ENCODE measurements at places on chromosomes 11 and 22.

- DNase-seq = no peak
Measured at GRCh38 chr11:118572981-118573550, 857 bp downstream of the ARCN1 start.

- no peak for DNase-seq
Measured at GRCh38 chr11:86301742-86302091, 323 bp upstream of the HIKESHI start.

DNA sequence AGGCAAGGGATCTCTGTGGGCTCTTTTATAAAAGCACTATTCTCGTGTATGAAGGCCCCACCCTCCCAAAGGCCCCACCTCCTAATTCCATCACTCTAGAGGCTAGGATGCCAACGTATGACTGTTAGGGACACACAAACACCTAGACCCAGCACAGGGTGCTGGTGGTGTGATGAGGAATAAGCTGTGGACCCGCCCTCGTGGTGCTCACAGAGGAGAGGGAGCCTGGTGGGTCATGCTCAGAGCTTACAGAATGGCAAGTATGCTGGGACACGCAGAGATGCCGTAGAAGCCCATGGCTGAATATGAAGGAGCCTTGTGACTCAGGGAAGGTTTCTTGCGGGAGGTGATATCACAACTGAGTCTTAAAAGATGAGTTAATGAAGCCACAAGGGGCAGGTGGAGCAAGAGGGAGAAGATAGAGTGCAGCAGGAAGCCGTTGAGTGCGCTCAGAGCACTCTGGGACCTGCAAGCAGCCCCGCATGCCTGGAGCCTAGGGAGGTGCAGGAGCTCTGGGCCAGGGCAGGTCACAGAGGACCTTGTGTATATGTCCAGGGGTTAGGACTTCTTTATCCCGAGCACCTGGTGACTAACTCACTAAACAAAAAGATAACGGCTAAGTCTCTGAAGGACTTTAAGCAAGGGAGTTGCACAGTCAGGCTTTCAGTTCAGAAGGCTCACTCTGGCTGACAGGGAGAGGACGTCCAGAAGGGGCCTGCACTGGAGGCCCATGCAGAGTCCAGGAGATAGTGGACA is 160.9 kb downstream of the TRIM29 start:
- DNase-seq = no peak

DNA sequence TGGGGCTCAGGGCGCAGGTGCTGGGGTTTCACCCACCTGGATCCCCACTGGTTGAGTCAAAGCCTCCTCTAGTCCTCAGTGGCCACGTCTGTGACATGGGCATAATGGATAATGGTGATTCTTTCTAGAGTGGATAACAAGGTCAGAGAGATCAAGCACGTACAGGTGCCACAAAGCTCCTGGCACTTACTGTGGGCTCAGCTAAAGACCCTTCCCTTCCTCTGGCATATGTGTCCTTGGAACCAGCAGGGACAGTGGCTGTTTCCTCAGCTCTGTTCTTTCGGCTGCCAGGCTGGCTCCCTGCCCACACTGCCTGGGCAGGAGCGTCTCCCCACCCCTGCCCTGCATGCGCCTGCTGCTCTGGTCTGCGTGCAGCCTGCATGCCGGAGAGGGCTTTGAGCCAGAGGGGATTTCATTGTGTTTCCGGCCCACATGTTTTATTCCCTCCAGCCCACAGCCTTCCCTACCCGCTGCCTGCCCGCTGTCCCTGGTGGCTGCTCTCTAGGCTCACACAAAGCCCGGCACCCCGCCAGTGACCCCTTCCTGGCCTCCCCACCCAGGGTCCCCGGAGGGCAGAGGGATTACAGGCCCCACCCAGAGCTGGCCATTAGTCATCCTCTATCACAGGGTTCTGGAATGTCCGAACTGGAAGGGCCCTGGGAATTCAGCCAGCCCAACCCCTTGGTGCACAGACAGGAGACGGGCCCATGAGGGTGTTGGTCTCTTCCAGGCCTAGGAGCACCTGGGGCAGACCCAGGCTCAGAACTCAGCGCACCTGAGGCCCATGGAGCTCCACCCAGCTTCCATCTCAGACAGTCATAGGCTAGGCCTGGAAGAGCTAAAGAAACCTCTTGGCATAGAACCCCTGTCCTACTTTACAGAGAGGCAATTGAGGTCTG is 55.3 kb upstream of the GCAT start:
- DNase-seq = no peak

GRCh38 chr22:27724157-27724556 is 77.4 kb downstream of the MN1 start:
- DNase-seq = no peak

GRCh38 chr11:9253086-9253485 is 12.1 kb downstream of the DENND5A start:
- DNase-seq = no peak

DNA sequence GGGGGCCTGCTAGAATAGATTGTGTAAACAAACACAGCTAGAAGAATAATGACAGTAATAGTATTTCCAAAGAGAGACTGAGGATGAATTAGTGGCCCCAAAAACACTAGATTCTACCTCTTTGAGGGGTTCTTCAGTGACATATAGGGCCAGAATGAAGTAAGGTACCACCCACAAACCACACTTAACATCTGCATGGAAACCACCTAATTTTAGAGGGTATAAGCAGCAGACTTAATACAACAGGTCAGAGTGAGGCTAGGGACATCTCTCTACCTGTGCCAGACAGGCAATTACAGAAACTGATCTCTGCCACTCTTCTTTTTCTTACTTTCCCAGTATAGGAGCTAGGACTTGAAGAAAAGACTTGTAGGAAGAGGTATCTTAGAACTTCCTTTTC is 20.1 kb downstream of the ELP4 start:
- DNase-seq = no peak

- no peak for DNase-seq
Measured at GRCh38 chr11:126581871-126582648, 226.6 kb downstream of the ST3GAL4 start.

DNA sequence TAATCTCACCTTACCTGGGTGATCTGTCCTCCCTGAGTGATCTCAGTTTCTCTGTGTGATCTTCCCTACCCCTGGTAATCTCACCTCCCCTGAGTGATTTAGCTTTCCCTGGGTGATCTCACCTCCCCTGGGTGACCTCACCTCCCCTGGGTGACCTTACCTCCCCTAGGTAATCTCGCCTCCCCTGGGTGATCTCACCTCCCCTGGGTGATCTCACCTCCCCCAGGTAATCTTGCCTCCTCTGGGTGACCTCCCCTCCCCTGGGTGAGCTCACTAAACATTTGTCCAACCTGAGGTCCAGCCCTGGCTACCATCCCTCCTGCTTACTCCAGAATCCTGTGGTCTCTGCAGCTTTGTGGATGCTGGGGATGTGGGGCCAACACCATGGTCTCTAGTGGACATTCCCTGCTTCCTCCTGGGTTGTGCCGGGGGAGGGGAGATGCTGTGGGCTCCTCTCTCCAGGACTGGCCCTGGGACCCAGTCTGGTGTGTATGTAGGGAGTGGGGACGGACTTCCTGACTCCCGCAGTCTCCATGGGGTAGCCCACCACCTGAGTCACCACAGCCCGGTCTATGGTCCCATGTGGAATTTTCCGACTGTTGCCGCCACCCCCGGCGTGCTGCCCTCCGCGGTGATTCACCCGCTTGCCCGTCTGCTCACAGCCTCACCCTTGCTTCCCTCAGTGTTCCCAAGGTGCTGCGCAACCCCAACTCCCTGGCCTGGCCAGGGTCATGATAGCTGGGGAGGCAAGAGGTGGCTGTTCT is 9.9 kb downstream of the LSP1 start:
- no peak for DNase-seq

- no peak for DNase-seq
Measured at GRCh38 chr22:47152938-47153337, 390.5 kb downstream of the TBC1D22A start.

DNA sequence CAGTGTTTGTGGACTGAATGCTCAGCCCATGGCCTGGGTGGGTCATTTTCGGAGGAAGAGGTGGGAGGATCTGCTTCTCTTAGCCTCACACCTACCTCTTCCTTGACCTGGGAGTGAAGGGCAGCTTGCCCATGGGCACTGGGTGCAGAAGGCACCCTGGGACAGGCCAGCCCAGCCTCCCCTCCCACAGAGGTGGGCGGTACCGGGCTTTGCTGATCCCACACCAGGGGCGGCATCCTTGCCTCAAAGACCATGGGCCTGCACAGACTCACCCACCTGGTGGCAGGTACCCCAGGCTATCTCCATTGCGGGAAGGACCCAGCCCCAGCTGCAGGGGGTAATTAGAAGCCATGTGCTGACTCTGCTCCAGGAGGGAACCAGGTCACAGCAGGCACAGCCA is 1.5 kb upstream of the PNPLA5 start:
- DNase-seq = no peak

- no peak for DNase-seq
Measured at GRCh38 chr11:125457814-125458343, 38.2 kb downstream of the FEZ1 start.

- no peak for DNase-seq
Measured at GRCh38 chr11:2517016-2517385, 72.2 kb downstream of the KCNQ1 start.

DNA sequence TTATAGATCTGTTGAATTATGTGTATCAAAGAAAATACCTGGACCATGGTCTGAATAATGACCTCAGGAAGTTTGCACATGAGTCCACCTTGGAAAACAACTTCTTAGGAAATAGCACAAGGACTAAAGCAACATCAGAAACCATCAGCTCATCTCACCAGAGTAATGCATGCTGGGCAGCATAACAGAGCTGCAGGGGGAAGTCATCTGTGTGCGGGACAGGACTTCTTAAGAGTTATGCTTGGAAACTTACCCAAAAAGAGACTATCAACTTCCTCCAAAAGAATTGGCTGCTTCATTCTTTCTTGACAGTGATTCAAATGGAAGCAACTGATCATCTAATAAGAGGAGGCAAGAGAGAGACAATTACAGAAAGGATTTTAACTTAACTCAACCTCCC is 2.5 kb downstream of the OR56B4 start:
- no peak for DNase-seq

DNA sequence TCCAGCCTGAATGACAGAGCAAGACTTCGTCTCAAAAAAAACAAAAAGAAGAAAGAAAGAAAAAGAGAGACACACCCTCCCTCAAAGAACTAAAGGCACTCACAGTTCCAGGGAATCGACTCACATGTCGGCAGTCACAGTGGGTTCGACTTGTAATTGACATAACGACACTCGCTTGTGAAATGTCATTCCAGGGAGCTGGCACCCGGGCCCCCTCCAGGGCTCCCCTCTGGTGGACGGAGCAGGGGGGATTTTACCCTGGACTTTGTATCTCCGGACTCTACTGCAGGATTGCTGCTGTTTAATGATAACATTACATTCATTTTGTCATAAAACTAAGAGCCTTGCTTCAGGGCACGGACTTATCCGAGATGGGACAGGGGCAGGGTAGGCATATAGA is 18.2 kb downstream of the NFAM1 start:
- no peak for DNase-seq

GRCh38 chr11:102573851-102574250 is 43.3 kb upstream of the MMP7 start:
- no peak for DNase-seq

DNA sequence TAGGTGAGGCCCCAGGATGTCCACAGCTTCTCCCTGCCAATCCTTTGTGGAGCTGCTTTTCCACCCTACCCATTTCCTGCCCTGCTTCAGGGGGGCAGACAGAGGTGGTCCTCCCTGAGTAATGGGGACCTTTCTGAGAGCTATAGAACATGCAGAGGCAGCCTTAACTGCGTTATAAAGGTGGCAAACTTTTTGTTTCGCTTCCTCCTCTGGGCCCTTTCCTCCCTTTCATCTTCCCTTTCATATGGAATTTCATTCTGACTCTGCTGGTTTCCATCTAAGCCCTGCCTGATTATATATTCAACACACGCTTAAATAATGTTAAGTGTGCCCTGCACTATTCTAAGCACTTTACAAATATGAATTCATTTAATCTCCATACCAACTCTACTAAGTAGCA is 169.3 kb upstream of the E2F8 start:
- no peak for DNase-seq

- DNase-seq = no peak
Measured at GRCh38 chr11:64438986-64439771, 80.2 kb downstream of the RPS6KA4 start.

DNA sequence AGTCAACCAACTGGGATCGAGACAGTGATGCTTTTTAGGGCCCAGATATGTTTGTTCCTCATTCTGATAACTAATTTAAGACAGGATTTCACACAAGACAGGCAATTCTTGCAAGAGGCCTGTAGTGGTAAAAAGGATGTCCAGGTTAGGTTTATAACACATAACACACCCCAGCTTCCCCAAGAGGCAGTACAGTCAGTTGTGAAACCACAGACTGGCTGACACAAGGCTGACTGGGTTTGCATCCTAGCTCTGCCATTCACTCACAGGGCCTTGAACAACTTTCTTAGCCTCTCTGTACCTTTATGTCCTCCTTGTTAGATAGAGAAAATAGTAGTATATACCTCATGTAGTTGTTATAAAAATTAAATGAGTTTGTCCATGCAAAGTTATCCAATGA is 55.0 kb upstream of the PTH start:
- DNase-seq = no peak

DNA sequence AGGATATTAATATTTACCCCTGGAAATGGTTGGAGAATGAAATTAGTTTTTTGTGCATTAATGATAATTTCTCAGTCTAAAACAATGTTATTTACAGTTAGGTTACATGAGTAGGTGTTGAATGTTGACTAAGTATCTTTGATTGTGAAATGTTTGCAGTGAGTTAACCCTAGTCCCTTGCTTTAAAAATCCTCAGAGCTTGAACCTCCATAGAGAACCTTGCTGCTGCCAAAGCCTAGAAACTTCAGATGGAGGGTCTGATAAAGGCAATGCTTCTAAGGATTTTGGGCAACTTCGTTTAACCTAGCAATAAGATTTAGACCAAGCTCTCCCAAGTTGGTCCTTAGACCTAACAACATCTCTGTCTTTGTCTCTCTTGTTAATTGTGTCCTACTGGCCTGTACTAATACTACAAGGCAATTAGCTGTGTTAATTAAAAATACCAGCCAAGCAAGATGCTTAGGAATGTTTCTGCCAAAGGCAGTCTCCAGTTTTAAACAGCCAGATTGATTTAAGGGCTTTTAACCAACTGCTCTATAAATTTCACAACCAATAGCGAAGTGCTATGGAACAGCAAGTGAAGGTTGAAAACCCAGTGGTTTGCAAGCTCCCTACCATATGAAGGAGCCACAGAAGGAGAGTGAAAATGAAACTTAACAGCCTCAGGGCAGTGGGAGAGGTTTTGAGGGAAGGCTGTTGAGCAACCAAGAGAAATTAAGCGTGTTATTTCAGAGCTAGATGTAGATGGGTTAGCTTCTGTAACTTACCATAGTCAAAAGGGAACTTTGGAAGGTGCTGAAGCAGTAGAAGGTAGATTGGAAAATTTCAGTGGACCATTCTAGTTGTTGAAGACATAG is 295.9 kb upstream of the ANO5 start:
- DNase-seq = no peak

DNA sequence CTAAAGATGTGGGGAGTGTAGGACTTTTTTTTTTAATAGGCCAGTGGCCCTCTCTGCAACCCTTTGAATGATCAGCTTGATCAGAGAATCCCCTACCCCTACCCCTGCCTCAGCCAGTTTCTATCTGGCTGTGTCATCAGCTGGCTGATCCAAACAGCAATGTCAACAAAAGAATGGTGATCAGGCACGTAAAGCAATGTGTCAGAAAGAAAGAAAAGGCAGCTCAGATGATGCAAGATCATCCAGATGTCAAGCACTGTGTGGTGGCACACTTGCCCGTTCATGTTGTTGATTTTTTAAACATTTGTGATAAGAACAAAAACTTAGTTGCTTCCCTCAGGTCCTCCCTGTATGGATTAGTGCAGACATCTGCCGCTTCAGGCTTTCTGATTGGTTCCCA is 26.3 kb upstream of the EHF start:
- no peak for DNase-seq

Measured in NCI-H1105 treated with DMSO at 0.1 percent for 48 hours (cell line).